Type B pancreatic cell (in vitro differentiated cells): ENCODE measurements at places on chromosomes 4 and X. TPM values are rescaled to one million over a fixed set of nuclear protein-coding genes. Genes with fewer than 3 reads are reported as not detected.

NDST3 gene
- 1.5 and 2.7 TPM in 2 replicates for total RNA-seq

FAM241A gene
- total RNA-seq, result 0.70 and 1.3 TPM in 2 replicates

NLGN3 gene
- 0.86 and 17.9 TPM in 2 replicates for total RNA-seq

RBM46 gene
- total RNA-seq, result 0.24 and 0.57 TPM in 2 replicates

CSN1S1 gene
- total RNA-seq, result not detected in 2 replicates

FAM47A gene
- not detected in 2 replicates for total RNA-seq

CDS1 gene
- total RNA-seq, result 15.1 and 39.7 TPM in 2 replicates
